ENCODE measurements at places on chromosomes 6 and 20.

GRCh38 chr6:5997420-5997987 lies 9.2 kb downstream of the NRN1 start:
- no peak for DNase-seq

DNA sequence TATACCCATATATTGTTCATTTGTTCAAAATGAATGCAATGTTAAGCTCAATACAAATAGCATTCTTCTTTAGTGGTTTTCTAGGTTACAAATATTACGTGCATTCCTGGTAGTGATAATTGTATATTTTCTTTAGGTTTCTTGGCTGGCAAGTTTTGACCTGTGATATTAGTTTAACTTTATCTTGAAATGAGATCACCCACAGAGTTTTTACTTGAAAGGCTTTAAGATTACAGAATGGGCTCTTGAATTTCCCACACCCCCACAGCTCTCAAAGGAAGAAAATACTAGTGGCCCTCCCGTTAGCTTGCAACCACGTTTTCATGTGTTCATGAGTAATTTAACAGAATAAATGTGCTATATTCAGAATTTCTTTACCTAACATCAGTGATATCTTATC lies 1315.5 kb upstream of the GJE1 start:
- DNase-seq, result no peak

GRCh38 chr6:122809691-122810090 lies 20.6 kb downstream of the SMPDL3A start:
- no peak for DNase-seq

DNA sequence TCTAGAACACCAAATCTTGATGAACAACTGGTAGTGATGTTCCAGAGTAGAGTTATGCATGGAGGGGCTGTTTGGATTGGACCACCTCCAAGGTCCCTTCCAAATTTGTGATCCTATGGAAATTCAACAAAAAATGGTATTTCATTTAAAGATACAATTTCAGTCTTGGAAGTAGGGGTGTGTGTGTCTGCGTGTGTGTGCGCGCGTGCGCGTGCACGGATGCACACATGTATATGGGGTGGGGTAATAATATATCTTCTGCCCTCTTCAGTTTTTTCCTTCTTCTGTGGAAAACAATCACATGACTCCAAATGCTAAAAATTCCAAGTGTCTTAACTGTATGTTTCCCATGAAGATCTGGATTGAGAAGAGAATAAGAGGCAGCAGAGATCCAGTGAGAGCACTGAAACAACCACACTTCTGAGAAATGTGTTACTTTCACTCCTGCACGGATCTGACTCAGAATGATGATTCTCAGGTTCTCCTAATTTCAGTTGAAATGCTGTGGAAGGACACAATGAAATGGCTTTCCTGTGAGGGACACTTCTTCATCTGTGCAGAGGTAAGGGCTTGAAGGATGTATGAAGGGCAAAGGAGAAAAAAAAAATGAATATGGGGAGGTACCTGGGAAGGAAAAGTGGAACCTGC lies 10.6 kb upstream of the IL17F start:
- no peak for DNase-seq

- no peak for DNase-seq
Observed at GRCh38 chr6:41502917-41503671, 43.1 kb upstream of the FOXP4 start.

- no peak for DNase-seq
Observed at GRCh38 chr6:14017626-14018475, 93.1 kb downstream of the RNF182 start.

DNA sequence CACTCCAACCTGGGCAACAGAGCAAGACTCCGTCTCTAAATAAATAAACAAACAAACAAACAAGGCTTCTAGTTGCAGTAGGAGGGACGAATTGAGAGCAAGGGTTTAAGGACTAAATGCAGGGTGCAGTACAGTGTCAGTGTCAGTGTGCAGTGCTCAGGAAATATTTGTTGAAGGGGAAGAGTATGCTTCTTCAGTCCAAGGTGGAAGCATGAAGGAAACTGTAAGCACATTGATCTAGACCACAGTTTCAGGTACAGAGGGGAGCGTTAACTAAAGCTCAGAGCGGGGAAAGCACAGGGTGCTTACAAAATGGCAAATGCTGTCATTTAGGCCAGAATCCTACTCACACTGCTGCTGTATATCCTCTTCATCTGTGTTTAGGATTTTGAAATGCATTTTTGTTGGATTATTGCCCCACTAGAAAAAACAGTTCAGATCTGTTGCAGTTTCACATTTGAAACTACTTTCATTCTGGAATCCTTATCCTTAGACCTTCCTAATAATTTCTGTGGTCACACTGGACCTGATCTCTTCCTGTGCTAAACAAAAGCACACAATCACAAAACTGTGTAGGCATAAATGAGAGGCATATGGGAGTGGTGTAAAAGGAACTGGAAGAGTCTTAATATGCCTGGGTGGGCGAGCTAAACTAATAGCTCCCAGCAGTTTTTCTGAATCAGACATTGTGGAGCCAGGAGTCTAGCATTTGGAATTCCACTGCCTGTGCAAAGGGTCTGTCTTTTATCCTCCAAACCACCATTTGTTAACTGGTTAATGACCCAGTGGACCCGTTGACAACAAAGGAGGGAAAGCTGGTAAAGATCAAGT lies 41.4 kb downstream of the CBFA2T2 start:
- no peak for DNase-seq

GRCh38 chr6:92979281-92979680 lies 440.1 kb downstream of the EPHA7 start:
- no peak for DNase-seq

GRCh38 chr20:15842872-15843271 lies 730.4 kb downstream of the KIF16B start:
- DNase-seq, result no peak

DNA sequence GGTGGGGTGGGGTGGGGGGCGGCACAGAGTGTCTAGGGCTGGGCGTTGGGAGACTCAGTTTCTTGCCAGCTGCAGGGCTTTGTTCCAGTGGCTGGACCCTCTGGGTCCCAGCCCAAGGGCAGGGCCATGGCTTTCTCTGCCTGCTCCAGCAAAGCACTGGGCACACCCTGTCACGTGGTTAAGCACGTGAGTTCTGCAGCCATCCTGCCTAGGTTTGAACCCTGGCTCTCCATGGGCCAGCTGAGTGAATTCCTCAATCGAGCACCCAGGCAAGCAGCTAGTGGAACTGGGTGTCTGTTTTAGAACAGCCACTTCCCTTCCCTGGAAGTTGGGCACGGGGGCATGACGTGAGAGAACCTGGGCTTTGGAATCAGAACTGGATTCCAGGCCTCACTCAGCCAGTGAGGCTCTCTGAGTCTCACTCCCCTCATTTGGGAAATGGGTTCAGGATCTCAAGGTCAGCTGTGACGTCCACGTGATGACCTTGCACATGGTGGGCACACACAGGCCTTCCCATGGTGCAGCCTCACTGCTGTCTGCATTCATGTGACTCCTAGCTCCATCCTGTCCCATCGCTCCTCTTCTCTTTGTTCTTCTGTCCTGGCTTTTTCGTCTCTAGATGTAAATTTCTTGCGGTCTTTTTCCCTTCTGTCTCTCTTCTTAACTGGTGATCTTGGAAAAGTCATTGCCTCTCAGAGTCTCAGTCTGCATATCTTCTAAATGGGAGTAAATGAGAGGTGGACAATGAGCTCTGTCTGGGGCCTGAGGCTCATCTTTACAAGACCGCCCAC lies 45.9 kb downstream of the NOL4L start:
- no peak for DNase-seq

GRCh38 chr20:57083072-57083471 lies 183.4 kb downstream of the BMP7 start:
- no peak for DNase-seq
